ENCODE measurements at places on chromosomes 13 and 19.

- DNase-seq, result no peak
Measured at GRCh38 chr19:33887891-33888290, 91.2 kb downstream of the KCTD15 start.

GRCh38 chr19:8023371-8023770, 17.9 kb upstream of the ELAVL1 start:
- DNase-seq, result no peak

GRCh38 chr19:8611391-8611876, 919 bp upstream of the ADAMTS10 start:
- no peak for DNase-seq

DNA sequence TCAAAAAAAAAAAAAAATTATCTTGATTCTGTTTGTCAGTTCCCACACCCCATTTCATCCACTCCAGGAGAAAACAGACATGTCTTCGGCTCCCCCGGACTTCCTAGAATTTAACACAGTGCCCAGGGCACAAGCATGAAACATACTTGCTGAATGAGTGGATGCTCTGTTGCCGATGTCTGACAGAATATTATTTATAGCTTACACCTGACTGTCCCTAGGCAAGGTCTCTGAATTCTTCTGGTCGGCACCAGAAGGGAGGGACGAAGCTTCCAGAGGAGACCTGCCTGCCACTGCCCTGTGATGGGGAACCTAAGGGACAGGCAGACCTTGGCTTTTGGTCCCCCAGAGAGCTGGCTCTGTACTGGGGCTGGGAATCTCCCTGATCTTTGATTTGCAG, 43.9 kb upstream of the PEG3 start:
- no peak for DNase-seq

DNA sequence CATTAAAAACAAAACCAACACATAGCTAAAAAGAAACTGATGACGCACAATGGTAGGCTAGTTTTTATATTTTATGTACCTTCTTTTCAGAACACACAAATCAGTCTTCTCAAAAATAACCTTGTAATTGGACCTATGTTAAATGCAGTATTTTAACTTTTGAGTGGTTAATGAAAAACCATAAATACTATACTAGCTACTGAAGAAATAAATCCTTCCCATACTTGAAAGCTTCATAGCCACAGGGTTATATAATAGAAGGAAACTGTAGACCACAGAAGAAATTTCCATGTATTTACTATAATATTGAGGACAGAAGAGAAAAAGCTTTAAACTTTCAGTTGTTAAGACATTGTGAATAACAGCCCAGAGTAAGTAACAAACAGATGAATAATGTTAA, 1094.3 kb upstream of the SLC10A2 start:
- DNase-seq, result no peak

DNA sequence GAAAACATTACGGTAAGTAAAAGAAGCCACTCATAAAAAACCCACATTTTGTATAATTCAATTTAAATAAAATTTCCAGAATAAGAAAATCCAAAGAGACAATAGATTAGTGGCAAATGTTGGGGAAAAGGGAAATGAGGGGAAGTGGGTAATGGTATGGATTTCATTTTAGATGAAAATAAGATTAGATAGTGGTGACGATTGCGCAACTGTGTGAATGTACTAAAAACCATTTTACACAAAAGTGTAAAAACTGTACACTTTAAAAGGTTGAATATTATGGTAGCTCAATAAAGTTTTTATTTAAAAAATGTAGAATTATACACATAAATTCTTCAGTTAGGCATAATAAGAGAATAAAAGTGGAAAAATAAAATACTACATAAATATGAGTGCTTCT, 3.7 kb downstream of the MBD3L1 start:
- no peak for DNase-seq

DNA sequence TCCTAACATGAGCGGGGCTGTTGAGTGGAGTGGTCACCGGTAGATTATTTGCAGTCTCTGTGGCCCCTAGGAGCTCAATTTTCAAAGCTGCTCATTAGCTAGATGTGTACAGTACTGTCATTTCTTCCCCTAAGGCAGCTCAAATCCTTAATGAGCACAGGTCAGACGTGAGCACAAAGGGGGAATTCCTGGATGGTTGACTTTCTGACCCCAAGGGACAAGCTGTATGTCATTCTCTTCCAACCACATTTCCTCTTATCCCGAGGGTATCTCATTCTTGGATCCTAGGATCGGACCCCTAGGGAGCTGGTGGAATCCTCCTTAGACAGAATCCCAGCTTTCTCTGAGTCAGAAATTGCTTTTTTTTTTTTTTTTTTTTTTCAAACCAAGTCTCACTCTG, 5.7 kb upstream of the OR7G3 start:
- no peak for DNase-seq

GRCh38 chr13:111521030-111521429, 200.6 kb downstream of the TEX29 start:
- no peak for DNase-seq

GRCh38 chr13:100124265-100124664, 35.4 kb downstream of the PCCA start:
- peak; percentile 29 for DNase-seq

DNA sequence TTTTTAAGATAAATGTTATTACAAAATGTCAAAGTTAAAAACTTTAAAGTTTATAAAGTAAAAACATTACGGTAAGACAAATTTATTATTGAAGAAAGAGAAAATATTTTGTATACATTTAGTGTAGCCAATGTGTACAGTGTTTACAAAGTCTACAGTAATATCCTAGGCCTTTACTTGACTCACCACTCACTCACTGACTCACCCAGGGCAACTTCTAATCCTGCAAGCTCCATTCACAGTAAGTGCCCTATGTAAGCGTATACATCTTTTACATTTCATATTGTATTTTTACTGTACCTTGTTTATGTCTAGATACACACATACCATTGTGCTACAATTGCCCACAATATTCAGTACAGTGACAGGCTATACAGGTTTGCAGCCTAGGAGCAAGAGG, 448.2 kb downstream of the KCTD12 start:
- DNase-seq, result no peak

- DNase-seq, result no peak
Measured at GRCh38 chr19:18896421-18896841, 473 bp upstream of the CERS1 start.

GRCh38 chr19:1884719-1885334, 469 bp downstream of the ABHD17A start:
- no peak for DNase-seq

DNA sequence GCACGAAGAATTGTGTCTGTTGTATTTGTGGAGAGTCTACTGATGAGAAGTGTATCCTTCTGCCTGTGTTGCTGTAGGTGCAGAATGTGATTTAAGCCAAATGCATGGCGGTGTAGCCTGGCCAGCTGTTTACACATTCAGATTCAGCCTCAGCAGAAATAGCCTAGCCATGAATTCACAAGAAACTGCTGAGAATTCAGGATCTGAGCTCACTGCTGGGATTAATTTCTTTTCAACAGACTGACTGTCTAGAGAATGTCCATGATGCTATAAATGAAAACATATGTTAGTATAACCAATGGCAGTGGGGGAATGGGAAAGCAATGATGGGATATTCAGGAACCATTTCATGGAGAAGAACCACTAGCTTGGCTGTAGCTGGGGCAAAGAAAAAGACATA, 77.4 kb upstream of the RNF113B start:
- no peak for DNase-seq

- DNase-seq, result no peak
Measured at GRCh38 chr13:105634059-105634458, 901.4 kb downstream of the EFNB2 start.

DNA sequence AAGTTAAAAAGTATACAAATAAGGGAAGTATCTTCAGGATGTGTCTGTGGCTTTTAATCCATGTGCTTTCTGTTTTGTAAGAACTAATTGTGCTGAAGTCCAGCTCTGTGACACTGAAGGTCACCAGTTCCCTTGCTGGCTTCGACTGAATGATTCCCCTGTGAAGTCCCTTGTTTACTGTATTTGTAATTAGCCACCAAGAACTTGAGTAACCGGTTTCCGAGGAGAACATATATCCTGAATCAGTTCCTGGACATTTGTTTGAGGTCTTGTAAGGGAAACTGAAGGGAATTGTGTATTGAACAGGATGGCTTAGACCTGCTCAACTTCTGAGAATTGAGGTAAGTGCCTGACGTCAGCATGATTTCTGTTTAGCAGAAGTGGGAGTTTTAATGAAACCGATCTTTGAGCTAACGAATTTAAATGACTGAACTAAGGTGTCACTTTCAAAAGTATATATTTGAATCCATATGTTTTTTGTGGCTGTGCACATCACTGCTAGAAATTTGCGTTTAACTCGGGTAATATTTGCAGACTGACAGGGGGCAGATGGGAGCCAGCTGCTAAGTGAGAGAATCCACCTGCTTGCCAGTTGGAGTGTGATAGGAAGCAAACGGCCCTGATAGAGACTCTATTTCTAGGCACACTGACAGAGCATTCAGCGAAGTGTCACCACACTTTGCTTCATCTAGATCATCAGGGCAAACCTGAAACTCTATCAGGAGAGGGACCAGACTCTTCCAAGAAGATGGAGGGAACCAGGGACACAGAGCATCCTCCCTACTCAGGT, 530.0 kb downstream of the RFC3 start:
- no peak for DNase-seq

GRCh38 chr19:28608292-28608691, 604.7 kb downstream of the UQCRFS1 start:
- DNase-seq, result no peak

DNA sequence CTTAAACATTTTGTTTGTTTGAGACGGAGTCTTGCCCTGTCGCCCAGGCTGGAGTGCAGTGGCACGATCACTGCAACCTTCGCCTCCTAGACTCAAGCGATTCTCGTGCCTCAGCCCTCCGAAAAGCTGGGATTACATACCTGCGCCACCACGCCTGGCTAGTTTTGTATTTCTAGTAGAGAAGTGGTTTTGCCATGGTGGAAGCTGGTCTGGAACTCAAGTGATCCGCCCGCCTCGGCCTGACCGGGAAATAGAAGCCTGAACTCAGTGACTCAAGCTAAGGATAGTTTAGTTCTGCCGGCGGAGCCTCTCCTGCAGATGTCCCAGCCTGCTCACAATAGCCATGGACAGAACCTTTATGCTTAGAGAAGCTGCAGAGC, 53.0 kb upstream of the ZNF254 start:
- DNase-seq, result no peak

GRCh38 chr13:42078128-42078808, 29.8 kb downstream of the DGKH start:
- no peak for DNase-seq

GRCh38 chr13:26133286-26133685, 81.5 kb upstream of the SHISA2 start:
- DNase-seq, result no peak

DNA sequence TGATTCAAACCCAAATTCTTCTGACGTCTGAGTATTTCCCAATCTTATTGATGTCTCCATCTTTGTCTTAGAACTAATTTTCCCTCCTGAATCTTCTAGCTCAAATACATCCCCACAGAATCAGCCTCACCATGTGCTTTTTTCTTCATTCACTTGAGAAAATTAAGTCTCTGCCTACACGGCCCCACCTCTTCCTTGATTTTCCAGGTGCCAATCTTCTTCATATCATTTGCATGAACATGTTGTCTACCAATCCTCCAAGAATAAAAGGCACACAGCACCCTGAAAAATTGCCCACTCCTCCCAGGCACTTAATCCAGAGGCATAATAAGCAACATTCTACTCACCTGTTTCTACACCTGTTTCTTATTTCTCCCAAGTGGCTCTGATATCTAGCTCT, 408.1 kb upstream of the NBEA start:
- no peak for DNase-seq

DNA sequence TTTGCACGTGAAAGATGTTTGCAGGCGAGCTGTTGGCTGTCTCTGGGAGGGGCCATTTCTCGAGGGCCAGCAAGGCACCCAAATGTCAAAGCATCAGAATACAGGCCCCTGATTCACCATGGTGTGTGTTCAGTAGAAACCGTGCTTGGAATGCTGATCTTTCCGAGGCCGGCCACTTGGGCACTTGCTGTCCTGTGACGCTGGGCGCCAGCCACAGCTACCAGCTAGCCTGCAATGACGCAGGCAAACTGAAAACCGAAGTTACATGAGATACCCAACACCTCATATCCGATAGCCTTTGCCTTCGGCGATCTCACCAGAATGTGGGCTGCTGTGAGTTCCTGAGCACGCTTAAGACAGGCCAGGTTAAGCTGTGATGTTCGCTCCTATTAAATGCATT, 12.0 kb downstream of the THOP1 start:
- no peak for DNase-seq

DNA sequence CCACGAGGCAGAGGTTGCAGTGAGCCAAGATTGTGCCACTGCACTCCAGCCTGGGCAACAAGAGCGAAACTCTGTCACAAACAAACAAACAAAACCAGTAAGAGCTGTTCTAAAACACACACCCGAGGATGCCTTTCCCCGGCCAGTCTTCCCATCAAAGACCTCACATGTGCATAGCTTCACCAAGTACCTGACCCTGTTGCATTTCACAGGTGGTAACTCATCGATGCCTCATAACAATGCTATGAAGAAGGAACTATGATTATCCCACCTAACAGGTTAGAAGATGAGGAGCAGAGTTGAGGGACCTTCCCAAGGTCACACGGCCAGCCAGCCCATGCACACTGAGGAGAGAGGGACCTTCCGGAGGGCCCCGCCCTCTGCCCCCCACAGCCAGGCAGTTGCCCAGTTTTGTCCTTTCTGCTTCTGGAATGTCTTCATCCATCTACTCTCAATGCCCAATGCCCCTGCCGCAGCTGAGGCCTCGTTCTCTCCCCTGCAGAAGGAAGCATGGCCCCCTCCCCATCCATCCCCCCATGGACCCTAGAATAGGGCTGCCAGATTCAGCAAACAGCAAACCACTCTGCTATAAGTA, 16.8 kb upstream of the LENG8 start:
- no peak for DNase-seq

DNA sequence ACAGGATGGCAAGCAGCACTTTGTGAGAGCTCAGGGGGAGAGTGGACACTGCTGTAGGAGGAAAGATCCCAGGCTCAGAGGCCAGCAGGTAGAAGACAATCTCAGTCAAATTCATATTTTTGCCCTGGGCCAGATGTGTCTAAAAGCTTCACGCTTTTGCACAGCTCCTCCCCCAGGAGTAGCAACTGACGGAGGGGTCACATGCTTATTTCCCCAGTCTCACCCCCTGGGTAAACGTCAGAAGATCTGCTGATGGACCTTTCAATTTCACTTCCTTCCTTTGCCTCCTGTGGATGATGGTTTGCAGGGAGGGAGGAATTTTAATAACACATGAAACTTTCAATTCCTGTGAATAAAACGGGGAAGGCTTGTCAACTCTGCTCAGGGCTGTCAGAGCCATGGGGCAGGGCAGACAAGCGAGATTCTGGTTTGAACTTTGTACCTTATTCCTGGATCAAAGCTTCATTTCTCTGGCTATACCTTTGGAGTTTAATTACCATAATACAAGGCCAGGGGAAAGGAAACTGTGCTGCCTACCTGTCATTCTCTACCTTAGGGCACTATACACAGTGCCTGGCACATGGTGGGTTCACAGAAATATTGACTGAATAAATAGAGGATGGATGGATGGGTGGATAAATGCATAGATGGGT, 41.0 kb downstream of the POU4F1 start:
- DNase-seq, result no peak

DNA sequence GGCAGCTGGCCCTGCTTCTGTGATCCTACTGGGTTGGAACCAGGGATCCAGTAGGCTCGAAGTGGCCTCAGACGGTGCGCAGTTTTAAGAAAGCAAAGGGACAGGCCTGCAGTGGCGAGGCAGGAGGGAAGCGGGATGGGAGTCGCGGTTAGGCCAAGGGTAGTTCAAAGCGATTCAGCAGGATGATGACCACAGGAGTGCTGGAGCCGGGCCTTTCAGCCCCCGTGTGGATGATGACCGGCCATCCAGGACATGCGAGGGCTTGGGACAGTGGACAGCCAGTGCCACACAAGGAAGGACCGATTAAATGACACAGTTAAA, 854 bp downstream of the RNASEH2B start:
- no peak for DNase-seq

All from CD4-positive, alpha-beta T cell treated with Interleukin-4 for 1 hour (primary cell).